ENCODE measurements at places on chromosomes 2 and 18.

DNA sequence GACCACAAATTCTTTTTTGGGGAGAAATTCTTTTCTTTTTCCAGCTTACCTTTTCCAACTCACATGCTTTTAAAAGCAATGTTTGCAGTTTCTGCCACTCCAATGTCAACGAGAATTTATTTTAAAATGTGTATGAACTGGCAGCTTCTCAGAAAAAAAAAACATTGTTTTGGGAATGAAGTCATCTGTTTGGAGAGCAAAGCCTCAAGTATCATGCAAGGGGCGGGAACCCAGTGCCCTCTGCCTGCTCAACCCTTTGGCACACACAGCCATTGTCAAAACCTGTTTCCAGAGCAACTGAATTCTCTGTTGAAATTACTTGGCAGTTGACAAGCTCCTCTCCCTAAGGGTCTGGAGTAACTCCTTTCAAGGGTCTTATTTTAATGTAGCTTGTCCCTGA lies 128.5 kb downstream of the QPCT start:
- no peak for DNase-seq

- no peak for DNase-seq
These were observed 74.6 kb upstream of the FOSL2 start for GRCh38 chr2:28318023-28318422.

- DNase-seq = no peak
These were observed 152.0 kb downstream of the CYRIA start for GRCh38 chr2:16513626-16514025.

DNA sequence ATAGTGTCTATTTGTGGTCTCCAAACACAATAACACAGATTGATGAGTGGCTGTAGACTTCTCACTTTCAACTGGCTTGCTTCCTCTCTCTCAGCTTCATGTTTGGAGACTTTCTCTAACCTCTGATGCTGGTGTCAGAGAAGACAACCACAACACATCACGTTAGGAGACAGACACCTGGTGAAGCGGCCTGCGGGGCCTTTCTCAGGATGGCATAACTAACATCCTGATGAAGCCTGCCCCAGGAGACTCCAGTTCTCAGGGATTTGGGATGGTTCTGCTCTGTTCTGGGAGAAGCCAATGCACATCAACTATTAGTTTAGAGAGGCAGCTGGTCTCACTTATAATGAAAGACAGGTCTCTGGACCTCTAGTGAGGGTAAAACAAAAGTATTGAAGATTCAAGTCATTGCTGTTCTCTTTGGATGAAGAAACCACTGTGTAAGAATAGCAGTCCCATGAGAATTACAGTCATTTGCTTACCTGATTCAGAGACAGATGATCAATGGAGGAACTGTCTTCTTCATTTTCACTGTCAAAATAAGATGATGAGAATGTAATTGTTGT lies 2.0 kb downstream of the IL1A start:
- DNase-seq = no peak

DNA sequence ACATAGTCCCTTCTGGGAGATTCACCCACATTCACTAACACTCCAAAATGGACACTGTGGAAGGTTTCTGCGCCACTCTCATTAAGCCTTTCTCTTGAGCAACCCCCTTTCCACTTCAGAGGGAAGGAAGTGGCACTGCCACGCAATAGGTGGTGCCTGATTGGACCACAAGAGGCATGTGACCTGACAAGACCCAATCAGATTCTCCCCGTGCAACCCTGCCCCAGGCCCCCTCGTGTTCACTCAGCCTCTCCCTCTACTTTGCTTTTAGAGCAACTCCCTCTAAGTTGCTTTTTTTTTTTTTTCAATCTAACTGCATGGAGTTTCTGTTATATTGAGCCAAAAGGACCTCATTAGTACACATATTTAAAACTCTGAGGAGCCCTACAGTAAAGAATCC lies 158.0 kb downstream of the EN1 start:
- peak; percentile 32 for DNase-seq

DNA sequence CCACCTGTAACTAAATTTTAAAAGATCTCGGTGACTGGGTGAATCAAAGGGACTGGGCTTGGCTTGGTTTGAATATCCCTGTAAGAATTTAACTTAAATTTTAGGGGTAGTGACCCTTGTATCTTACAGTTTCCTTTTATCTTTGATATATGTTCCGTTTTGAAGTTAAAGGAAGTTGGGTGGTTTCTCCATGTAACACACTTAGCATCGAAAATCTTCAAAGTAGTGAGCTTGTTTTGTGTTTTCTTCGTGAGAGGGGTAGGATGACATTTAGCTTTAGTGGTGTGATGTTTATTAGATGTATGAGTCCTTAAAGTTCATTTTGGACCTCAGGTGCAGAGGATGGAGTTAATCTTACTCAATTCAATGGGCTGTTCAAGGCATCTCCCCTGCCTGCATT lies 1.6 kb downstream of the WDR7 start:
- DNase-seq = no peak

DNA sequence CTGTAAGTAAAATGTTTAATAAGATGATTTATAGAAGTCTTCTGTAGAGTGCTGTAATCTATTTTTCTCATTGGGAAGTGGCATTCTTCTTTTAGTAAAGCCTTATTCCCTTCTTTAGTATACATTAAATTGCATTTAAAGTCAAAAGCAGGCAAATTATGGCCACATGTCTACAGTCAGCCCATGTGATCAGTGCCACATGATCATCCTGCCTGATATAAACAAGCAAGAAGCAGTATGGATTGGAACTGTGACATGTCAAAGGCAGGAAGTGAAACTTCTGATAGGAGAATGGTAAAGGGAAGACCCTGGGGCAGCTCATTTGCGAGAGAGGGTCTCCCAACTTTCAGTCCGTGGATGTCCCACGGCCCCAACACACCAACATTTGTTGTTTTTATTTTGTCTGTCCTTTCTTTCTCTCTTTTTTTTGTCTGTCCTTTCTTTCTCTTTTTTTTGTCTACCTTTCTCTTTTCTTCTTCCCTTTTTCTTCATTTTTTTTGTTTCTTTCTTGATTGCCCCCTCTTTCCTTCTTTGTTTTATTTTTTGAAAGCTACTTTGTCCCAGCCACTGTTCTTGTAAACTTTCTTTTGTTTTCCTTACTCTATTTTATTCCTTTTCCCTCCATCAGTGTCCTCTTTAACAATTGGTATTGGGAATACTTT lies 154.9 kb downstream of the DTNA start:
- no peak for DNase-seq

GRCh38 chr2:212979799-212980198 lies 171.6 kb downstream of the IKZF2 start:
- DNase-seq = peak; percentile 69

- DNase-seq = peak; percentile 48
These were observed 3.6 kb upstream of the PTPN18 start for GRCh38 chr2:130352237-130352636.

Measured in NB4 (cell line).